ENCODE measurements at places on chromosomes 4 and X. TPM values are rescaled to one million over a fixed set of nuclear protein-coding genes. Genes with fewer than 3 reads are reported as not detected.

MUC7 gene
- polyA plus RNA-seq = not detected

CENPI gene
- 2.4 TPM for polyA plus RNA-seq

GABRQ gene
- polyA plus RNA-seq = not detected

FAM9B gene
- polyA plus RNA-seq = not detected

LONRF3 gene
- not detected for polyA plus RNA-seq

CRMP1 gene
- polyA plus RNA-seq = 9.4 TPM

DCAF8L1 gene
- not detected for polyA plus RNA-seq

TMEM255A gene
- polyA plus RNA-seq = 5.2 TPM

NAA11 gene
- not detected for polyA plus RNA-seq

SHROOM3 gene
- 21.6 TPM for polyA plus RNA-seq

CDKL5 gene
- 7.2 TPM for polyA plus RNA-seq

PFKFB1 gene
- 0.15 TPM for polyA plus RNA-seq

PDE6B gene
- 48.1 TPM for polyA plus RNA-seq

XAGE2 gene
- not detected for polyA plus RNA-seq

MCF2 gene
- polyA plus RNA-seq = not detected

ANOS1 gene
- polyA plus RNA-seq = 17.6 TPM

EVC gene
- 4.0 TPM for polyA plus RNA-seq

SFRP2 gene
- polyA plus RNA-seq = 1.8 TPM

P2RY8 gene
- 0.09 TPM for polyA plus RNA-seq

KLF8 gene
- polyA plus RNA-seq = 4.3 TPM

TMEM35A gene
- polyA plus RNA-seq = 10.2 TPM

TMEM156 gene
- not detected for polyA plus RNA-seq

TMEM184C gene
- polyA plus RNA-seq = 37.8 TPM

CPLX1 gene
- not detected for polyA plus RNA-seq

DRP2 gene
- 0.31 TPM for polyA plus RNA-seq

PLAC8 gene
- polyA plus RNA-seq = 1.9 TPM

PGRMC2 gene
- polyA plus RNA-seq = 38.9 TPM

BGN gene
- polyA plus RNA-seq = 1.0 TPM

HS6ST2 gene
- polyA plus RNA-seq = 15.5 TPM

All from cardiac muscle cell (in vitro differentiated cells and primary cell).